ENCODE measurements at places on chromosomes 16 and 17.

DNA sequence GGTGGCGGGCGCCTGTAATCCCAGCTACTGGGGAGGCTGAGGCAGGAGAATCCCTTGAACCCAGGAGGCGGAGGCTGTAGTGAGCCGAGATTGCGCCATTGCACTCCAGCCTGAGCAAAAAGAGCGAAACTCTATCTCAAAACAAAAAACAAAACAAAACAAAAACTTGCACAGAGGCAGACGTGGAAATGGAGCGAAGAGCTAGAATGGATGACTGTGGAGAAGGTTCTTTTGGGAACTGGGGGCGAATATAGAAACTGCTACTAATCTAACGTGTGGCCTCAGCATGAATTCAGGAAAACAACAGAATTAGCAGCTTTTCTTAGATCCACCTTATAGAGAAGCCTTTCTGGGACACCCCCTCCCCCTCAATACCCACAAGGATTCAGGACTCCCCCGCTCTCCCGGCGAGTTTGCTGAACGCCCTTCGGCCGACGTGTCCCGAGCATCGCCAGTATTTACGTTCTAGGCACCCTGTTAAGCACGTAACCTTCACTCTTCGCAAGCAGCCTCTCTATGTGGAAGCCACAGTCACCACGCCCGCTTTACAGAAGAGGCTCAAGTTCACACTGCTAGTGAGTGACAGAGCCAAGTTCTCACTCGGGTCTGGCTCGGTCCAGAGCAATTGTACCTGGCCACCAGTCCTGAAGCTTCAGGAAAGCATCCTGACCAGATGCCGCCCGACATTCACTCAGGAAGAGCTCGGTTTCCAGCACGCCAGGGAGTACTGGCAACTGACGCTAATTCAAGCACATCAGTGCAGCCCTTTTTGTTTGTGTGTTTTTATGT is 13.3 kb upstream of the ABR start:
- no peak for DNase-seq

- DNase-seq: no peak
Observed at GRCh38 chr17:44473367-44473766, 29.8 kb downstream of the GPATCH8 start.

GRCh38 chr17:278676-279059 is 73.9 kb downstream of the RPH3AL start:
- DNase-seq: no peak

GRCh38 chr16:58577141-58577540 is 52.5 kb downstream of the CNOT1 start:
- no peak for DNase-seq

DNA sequence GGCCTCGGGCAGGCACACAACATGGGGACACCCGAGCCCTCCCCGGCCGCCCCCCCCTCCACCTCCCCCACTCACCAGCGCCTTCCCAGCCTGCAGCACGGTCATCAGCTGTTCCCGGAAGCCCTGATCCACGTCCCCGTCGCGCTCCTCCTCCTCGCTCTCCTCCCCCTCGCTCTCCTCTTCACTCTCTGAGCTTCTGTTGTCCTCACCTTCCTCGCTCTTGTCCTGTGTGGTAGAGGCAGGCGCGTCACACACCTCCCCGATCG is 10.3 kb downstream of the MYBBP1A start:
- DNase-seq: no peak

- no peak for DNase-seq
Observed at GRCh38 chr17:77449373-77449907, 308.7 kb downstream of the SEC14L1 start.

- DNase-seq: no peak
Observed at GRCh38 chr17:58172369-58173071, 5.7 kb downstream of the OR4D2 start.

- DNase-seq: no peak
Observed at GRCh38 chr17:48546137-48546923, 1.4 kb upstream of the HOXB2 start.

- no peak for DNase-seq
Observed at GRCh38 chr17:60989379-60989778, 311.7 kb downstream of the BCAS3 start.

GRCh38 chr16:10870137-10870776 is 6.7 kb upstream of the CIITA start:
- DNase-seq: no peak

DNA sequence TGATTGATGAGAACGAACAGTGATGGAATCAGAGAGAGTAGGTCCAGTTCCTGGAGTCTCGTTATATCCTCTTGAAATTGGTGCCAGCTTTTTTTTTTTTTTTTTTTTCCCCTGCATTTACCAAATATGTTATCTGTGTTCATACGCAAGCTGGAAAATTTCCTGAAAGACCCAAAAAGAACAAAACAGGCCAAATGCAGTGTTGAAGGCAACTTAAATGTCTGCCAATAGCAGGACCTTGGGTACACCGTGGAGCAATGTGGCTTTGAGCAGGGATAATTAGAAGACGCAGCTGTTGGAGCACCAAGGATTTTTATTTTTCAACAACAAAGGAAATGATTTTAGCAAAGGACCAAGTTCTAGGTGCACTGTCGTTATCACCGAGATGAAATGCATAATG is 105.0 kb downstream of the ABCC6 start:
- no peak for DNase-seq

DNA sequence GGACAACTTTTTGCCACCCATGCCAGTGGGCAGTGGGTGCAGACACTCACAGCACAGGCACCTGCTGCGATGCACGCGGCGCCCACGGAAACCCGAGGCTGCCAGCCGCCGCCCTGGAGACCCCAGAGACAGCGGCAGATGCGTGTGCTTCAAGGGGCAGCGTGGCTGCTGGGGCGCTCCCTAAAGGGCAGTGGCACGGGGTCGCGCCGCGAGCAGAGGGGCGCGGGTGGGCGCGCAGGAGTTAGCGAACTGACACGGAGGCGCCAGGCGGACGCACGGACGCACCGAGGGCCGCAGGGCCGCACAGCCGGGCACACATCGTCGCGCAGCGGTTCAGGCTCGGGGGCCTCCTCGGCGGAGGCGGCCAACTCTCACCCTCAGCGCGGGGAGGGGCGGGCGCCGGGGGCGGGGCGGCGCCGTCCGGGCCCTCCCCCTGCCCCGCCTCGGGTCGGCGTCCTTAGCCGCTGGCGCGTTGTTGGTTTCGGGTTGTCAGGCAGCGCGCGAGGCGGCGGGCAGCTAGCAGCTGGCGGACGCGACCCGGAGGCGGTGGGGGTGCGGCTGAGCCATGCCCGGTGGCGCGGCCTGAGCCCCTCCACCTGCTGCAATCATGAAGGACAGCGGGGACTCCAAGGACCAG is at the start of gene KIF19:
TSS of gene KIF19 (plus strand) at position 484 of the 637 bp plus-strand sequence. CDS start at position 608, 124 bp downstream.
- peak; percentile 77 for DNase-seq

GRCh38 chr16:58290861-58291260 is 4.0 kb downstream of the PRSS54 start:
- DNase-seq: no peak

- no peak for DNase-seq
Observed at GRCh38 chr17:32846143-32846542, 30.8 kb downstream of the MYO1D start.

- no peak for DNase-seq
Observed at GRCh38 chr17:9299695-9300094, 275.9 kb downstream of the STX8 start.

GRCh38 chr16:22284637-22285036 is 12.6 kb upstream of the POLR3E start:
- no peak for DNase-seq

DNA sequence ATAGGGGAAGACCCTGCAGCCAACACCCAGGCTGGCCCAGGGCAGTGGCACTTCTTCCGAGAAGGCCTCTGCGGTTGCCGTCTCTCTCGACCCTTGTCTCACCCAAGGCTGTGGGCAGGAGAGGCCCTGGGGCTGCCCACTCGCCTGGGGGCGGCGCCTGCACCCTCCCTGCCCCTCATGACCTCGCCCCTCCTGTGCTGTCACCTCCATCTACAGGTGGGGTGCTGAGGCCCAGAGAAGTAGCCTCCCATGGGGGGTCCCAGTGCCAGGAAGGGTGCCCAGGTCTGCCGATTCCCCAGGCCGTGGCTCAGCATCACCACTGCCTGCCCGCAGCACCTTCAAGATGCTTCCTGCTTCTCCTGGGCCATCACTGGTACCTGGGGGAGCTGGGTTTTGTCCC is 992 bp downstream of the NLRC3 start:
- no peak for DNase-seq

DNA sequence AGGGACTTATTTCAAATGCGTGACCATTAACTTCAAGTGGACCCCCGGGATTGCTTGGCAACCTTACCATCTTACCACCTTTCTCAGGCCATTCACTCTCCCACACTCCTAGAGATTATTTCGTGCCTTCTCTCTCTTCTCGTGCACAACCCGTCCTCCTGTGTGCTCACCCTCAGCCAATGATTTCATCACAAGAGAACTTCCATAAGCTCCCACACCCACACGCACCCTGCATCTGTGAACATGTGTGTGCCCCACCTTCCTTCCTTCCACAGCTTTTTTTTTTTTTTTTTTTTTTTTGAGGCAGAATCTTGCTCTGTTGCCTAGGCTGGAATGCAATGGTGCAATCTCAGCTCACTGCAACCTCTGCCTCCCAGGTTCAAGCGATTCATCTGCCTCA is 27.4 kb upstream of the CDH3 start:
- no peak for DNase-seq

GRCh38 chr17:42679492-42680330 is 1.9 kb downstream of the CCR10 start:
- DNase-seq: peak; percentile 93

- no peak for DNase-seq
Observed at GRCh38 chr17:27660436-27660835, 29.4 kb downstream of the LGALS9 start.

- DNase-seq: peak; percentile 81
Observed at GRCh38 chr16:1363501-1364041, 11.8 kb downstream of the GNPTG start.

DNA sequence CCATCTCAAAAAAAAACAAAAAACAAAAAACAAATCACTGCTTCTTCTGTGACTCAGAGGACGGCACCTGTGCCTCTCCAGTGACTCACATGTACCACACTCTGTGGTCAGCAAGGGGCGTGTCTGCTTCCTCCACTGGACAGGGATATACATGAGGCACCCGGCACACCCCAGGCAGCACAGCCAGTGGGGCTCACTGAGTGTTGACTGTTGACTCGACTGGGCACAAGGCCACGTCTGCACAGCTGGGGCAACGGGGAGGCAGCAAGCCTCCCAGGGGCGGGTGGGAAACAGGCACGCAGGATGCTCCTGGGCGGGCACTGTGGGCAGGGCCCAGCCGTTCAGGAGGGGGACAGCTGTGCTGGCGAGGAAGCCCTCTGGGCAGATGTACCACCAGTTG is 64.1 kb downstream of the TIMM22 start:
- no peak for DNase-seq

GRCh38 chr16:89022051-89022836 is 45.2 kb upstream of the CBFA2T3 start:
- DNase-seq: no peak

DNA sequence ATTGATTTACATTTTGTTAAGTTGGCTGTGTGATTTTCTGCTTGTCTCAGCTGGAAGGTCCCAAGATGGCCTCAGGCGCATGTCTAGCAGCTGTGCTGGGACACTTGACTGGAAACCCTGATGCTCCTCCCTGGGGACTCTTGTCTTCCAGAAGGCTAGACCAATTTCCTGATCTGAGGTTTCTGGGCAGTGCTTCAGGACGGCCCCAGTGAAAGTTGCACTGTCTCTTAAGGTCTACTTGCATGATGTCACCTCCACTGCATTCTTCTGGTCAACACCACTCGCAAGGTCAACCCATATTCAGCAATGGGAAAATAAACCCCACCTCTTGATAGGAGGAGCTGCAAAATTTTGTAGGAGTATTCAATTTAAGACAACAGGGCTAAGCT is 116.0 kb downstream of the SALL1 start:
- no peak for DNase-seq

DNA sequence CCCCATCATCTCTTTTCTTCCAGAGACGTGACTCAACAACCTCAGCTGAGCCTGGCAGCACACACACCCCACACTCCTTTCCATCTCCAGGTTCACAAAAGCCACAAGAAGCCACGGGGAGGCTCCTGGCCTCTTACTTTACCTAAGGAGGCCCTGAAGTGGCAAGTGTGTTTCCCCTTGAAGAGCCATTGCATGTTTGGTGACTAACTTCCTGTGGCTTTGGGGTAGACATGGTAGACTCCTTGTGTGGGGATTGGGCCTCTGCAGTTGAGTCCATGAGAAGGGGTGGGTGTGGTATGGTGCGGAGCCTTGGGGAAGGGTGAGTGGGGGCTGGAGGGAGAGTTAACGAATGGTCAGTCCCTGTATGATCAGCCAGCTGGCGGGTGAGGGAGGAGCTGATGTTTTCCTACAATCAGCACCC is 24.2 kb downstream of the SAP30BP start:
- no peak for DNase-seq

- DNase-seq: no peak
Observed at GRCh38 chr16:85245307-85246172, 133.3 kb upstream of the CIBAR2 start.

DNA sequence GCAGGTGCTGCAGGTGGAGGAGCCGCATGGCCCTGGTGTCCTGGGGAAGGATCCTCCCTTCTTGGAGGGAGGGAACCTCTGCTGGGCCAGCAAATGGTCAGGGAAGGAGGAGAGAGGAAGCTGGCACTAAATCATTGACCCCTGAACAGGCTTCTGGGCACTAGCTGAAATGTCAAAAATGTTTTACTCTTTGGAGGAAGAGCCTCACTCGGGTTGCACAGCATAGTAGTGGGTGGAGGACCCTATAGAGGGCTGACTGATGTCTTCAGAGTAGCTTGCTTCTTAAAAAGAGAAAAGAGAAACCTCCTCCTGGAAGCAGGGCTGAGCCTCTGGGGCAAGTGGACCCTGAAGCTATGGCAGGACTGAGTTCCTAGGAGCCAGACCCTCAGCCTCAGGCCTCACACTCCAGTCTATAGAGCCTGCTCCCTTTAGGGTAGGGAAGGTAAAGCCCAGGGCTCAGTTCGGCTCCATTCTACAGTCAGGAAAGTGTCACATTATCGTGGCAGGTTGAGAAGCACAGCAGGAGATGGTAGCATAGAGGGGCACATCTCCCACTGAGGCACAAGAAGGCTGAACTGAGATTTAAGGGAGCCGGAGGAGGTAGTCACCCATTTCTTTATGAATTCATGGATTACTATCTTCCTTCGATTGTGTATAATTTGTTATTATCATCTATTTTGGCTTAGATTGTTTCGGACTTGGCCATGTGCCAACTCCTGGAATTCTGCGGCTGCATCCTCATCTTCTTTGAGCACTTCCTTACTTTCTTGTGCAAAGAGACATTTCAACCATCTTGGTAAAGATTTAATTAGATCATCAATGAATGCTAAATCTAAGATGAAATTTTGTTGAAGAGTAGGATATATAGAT is 7.3 kb upstream of the CUEDC1 start:
- no peak for DNase-seq

DNA sequence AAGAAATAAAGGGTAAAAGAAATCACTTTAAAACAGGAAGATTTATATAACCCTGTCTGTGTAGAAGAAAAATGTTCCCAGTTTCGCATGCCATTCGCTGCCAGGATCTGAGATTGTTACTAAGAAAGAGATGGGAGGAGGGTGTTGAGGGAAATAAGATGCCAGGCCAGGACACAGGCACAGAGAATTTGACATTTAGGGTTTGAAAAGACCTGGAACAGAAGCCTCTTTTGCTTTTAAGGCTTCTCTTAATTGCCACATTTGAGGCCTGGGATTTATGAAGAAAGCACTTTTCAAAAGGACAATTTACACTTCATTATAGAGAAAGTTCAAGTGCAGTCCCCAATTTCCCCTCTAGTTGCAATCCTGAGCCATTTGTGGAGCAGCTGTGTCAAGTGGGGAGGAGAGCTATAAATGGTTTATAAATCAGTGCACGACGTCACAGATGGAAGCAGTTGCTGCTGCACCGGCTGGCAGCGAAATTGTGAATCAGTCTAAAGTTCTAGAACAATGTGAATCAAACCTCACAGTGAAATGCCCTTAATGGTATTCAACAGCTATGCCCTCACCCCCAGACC is 26.5 kb upstream of the C16orf87 start:
- no peak for DNase-seq

- no peak for DNase-seq
Observed at GRCh38 chr17:9434642-9435057, 141.0 kb downstream of the STX8 start.

Data from Right ventricle myocardium inferior (tissue), 1 donor.